Activated CD8-positive, alpha-beta T cell treated with anti-CD3 and anti-CD28 coated beads, Interleukin-2, amount 10 ng/mL, durations not matched to agents 7 days and 5 days (primary cell): ENCODE measurements at places on chromosomes 1 and 21.

DNA sequence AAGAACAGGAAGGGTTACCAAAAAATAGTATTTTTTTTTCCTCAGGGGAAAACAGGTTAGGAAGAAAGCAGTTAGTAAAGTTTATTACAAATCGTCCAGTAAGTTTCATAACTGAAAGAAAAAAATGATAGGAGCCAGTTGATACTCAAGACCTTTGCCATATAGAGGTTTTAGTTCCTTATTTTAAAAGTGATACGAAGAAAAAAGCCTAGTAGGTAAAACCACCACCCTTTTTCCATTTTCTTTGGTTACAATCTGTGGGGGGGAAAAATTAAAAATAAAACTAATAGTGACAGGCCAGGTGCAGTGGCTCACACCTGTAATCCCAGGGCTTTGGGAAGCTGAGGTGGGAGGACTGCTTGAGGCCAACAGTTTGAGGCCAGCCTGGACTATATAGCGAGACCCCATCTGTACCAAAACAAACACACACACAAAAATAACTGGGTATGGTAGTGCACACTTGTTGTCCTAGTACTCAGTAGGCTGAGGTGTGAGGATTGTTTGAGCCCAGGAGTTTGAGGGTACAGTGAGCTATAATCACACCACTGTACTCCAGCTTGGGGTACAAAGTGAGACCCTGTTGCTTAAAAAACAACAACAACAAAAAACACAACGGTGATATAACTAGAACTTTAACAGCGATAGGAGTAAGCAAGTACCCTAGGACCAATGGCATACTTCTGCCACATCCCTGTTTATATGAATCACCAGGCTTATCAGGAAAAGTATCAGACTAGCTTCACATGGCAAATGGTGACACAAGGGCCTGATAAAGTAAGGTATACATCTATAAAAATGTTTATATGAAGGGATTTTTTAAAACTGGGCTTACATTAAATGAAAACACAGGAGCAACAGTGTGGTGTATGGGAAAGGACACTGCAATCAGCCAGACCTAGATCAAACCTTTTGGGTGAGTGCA is 5.4 kb downstream of the TMEM59 start:
- peak overlapping the region; percentile 25 for H3K27ac ChIP-seq
- peaks cover 25% of the 10 kb centered on the region for H3K36me3 ChIP-seq
- DNase-seq: no peak
- H3K4me3 ChIP-seq: no peak overlapping the region
- no peaks in the 10 kb centered on the region for H3K27me3 ChIP-seq
- H3K4me1 ChIP-seq: peaks cover 16% of the 10 kb centered on the region

DNA sequence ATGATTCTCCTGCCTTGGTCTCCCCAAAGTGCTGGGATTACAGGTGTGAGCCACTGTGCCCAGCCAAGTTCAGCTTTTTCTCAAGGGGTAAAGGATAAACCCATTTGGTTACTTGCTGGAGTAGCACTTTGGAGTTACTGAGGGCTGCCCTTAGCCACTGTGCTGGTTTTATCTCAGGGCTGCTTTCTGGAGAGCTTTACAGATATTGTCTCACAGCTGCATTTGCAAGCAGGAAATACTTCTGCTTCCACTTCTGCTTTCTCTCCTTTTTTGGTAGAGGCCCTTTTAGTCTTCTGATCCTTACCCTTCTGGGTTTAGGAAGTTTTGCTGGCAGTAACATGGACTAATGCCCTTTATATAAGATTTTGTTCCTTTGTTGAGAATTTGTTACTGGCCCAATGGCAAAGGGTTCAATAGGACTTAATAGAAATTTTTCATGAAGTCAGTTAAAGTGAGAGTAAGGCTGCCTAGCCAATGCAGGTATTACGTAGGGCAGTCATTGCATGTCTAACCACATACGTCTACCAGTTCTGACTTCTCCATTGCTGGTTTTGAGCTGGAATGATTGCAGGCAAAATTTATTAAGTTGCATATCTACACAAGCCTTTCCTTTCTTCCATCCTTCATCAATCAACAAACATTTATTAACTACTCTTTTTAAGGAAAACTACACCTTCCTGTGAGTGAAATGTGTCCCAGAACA is 24.4 kb downstream of the CAP1 start:
- no peaks in the 10 kb centered on the region for H3K27me3 ChIP-seq
- H3K36me3 ChIP-seq: peaks cover 83% of the 10 kb centered on the region
- peak overlapping the region; percentile 9 for H3K4me3 ChIP-seq
- no peak for DNase-seq

GRCh38 chr1:55249646-55250398 is 34.7 kb upstream of the USP24 start:
- H3K4me3 ChIP-seq: no peak overlapping the region
- H3K36me3 ChIP-seq: no peaks in the 10 kb centered on the region
- peaks cover 2% of the 10 kb centered on the region for H3K27me3 ChIP-seq
- H3K27ac ChIP-seq: no peak overlapping the region
- H3K4me1 ChIP-seq: peaks cover 11% of the 10 kb centered on the region

DNA sequence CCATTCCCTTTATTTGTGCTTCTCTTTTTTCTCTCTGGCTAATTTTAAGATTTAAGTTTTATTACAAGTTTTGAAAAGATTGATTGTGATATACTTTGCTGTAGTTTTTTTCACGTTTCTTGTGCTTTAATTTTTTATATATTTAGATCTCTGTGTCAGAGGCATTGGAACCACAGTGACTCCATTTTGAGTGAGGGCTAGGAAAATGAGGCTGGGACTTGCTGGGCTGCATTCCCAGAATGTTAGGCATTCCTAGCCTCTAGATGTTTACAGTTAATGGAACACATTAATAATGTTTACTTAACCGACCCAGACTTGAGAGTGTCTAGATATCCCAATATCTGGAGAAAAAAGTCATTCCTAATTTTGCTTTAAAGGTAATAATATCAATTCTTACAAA is 939.4 kb downstream of the BRINP3 start:
- H3K27me3 ChIP-seq: no peaks in the 10 kb centered on the region
- no peaks in the 10 kb centered on the region for H3K36me3 ChIP-seq
- H3K4me3 ChIP-seq: no peak overlapping the region
- no peaks in the 10 kb centered on the region for H3K4me1 ChIP-seq

DNA sequence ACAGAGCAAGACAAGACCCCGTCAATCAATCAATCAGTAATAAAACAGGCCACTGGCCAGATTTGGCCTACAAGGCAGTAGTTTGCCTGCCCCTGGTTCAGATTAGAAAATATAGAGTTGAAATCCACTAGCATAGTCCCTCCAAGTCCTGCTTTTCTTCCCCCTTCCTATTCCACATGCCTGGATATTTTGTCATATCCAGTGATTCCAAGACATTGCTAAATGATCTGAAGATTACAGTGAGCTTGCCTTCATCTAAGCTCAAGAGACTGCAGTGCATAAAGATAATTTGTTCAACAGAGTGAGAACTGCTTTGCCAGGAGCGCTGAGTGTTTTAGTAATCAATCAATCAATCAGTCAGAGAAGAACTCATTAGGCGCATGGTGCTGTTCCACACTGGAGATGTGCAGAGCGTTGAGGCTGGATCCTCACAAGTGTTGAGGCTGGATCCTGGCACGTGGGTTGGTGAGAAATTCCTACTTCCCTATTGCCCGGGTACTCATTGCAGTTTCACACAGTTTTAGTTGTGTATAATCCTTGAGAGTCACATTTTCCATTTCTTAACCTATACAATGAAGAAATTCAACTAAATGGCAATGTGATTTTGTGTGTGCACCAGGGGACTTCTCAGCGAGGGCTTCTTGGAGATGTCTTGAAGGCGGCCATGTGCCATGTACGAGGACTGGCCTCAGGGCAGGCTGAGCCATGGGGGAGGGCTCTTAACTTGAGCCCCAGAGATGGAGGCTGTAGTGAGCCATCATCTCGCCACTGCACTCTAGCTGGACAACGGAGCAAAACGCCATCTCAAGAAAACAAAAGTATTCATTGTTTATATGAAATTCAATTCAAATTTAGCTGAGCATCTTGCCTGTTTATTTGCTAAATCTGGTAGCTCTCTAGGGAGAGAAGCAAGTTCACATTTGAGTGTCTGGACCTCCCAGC is 76.3 kb downstream of the TOMM20 start:
- H3K36me3 ChIP-seq: no peaks in the 10 kb centered on the region
- no peak overlapping the region for H3K27ac ChIP-seq
- no peak overlapping the region for H3K4me3 ChIP-seq
- H3K27me3 ChIP-seq: no peaks in the 10 kb centered on the region
- H3K4me1 ChIP-seq: peaks cover 18% of the 10 kb centered on the region

GRCh38 chr1:33361532-33362235 is 40.8 kb upstream of the A3GALT2 start:
- H3K27ac ChIP-seq: no peak overlapping the region
- H3K36me3 ChIP-seq: no peaks in the 10 kb centered on the region
- H3K27me3 ChIP-seq: no peaks in the 10 kb centered on the region
- no peak overlapping the region for H3K4me3 ChIP-seq
- no peak for DNase-seq

GRCh38 chr1:94530373-94530878 is 11.1 kb downstream of the F3 start:
- no peak for DNase-seq
- H3K27ac ChIP-seq: no peak overlapping the region
- peaks cover 8% of the 10 kb centered on the region for H3K27me3 ChIP-seq
- H3K4me1 ChIP-seq: no peaks in the 10 kb centered on the region

- H3K27ac ChIP-seq: no peak overlapping the region
- no peak overlapping the region for H3K4me3 ChIP-seq
- DNase-seq: no peak
- peaks cover 6% of the 10 kb centered on the region for H3K4me1 ChIP-seq
- H3K27me3 ChIP-seq: peaks cover 9% of the 10 kb centered on the region
These were observed 11.8 kb downstream of the TP73 start for GRCh38 chr1:3663999-3664699.

DNA sequence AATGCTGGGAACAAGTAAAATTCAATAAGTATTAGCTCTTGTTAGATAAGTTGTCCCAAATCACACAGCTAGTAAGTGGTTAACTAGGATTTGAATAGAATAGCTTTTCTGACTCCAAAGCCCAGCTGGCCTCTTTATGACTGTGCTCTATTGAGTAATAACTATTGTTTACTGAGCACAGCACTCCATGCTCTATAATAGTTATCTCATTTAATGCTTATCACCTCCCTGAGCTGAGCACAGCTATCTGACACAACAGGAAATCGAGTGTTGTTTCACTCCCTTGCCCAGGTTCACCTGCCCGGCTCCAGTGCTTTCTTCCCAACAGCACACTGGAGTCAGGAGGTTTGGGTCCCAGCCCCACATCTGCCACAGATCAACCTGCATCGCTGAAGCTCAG is 38.8 kb upstream of the STMN1 start:
- H3K27me3 ChIP-seq: no peaks in the 10 kb centered on the region
- H3K36me3 ChIP-seq: no peaks in the 10 kb centered on the region
- no peaks in the 10 kb centered on the region for H3K4me1 ChIP-seq
- H3K4me3 ChIP-seq: no peak overlapping the region
- no peak for DNase-seq
- no peak overlapping the region for H3K27ac ChIP-seq

GRCh38 chr21:29238967-29239290 is 59.8 kb upstream of the BACH1 start:
- H3K27me3 ChIP-seq: no peaks in the 10 kb centered on the region
- H3K4me1 ChIP-seq: peaks cover 8% of the 10 kb centered on the region
- H3K36me3 ChIP-seq: no peaks in the 10 kb centered on the region
- no peak for DNase-seq
- H3K4me3 ChIP-seq: no peak overlapping the region

DNA sequence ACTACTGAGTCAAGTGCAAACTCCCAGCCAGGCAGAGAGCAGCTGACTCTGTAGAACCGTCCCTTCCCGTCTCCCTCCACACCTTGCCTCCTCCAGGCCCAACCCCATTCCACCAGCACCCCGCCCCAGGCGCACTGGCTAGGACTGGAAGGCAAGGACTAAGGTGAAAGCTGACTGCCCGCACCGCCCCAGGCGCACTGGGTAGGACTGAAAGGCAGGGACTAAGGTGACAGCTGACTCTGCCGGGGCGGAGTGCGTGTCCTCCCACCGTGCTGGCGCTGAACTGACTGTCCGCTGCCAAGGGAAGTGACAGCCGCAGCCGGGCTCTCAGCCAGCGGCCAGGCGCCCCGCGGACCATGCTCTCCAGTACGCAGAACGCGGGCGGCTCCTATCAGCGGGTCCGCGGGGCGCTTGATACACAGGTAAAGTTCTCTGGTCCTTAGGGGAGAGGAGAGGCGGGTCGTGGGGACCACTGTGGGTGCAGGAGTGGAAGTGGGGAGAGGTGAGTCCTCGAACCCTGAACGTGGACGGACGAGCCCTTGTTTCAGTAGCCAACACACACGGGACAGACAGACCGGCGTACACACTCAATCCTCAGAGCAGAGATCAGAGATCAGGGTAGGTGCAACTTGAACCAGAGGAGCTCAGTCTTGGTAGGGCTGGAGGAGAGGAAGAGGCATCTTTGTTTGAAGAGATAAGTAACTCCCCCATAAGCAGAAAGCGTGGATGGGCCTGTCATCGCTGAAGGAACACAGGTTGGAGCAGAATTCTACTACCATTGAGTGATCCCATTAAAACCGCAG is 58.0 kb downstream of the RBM11 start:
- H3K36me3 ChIP-seq: no peaks in the 10 kb centered on the region
- DNase-seq: no peak

- no peak overlapping the region for H3K4me3 ChIP-seq
- H3K27me3 ChIP-seq: no peaks in the 10 kb centered on the region
These were observed 684.2 kb downstream of the LTN1 start for GRCh38 chr21:28308516-28308915.

- no peak overlapping the region for H3K4me3 ChIP-seq
- DNase-seq: no peak
- no peak overlapping the region for H3K27ac ChIP-seq
- no peaks in the 10 kb centered on the region for H3K27me3 ChIP-seq
- H3K4me1 ChIP-seq: peaks cover 7% of the 10 kb centered on the region
- peaks cover 22% of the 10 kb centered on the region for H3K36me3 ChIP-seq
These were observed 10.9 kb upstream of the FUBP1 start for GRCh38 chr1:77989744-77990143.

DNA sequence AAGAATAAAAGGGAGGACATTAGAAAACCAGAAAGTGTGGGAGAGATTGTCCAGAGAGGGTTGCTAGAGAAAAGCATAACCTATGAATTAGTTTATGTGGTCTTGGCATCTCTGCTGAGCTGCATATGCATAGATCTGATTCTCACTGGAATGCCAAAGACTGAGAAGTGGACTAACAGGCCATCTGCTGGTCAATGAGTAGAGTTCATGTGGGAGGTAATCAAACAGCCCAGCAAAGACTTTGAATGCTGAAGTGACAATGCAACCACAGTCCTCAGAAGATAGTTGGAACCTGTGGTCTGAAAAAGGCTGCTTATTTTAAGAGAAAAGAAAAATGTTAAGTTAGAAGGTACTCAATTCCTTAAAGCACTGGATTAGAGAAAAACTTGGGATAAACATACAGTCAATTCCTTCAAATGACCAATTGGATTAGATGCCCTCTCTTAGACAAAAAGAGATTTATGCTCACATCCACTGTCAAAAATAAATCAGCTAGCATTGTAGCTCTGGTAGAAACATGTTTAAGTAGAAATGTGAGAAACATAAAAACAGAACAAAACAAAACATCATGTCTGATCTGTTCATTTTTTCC is 382.8 kb downstream of the AMY1C start:
- H3K27ac ChIP-seq: no peak overlapping the region
- no peak overlapping the region for H3K4me3 ChIP-seq
- no peaks in the 10 kb centered on the region for H3K36me3 ChIP-seq

- peaks cover 6% of the 10 kb centered on the region for H3K4me1 ChIP-seq
- no peak overlapping the region for H3K4me3 ChIP-seq
- H3K27ac ChIP-seq: no peak overlapping the region
- DNase-seq: no peak
- H3K36me3 ChIP-seq: no peaks in the 10 kb centered on the region
These were observed 90.9 kb downstream of the PIK3R3 start for GRCh38 chr1:46041551-46041950.

GRCh38 chr21:34498623-34499022 is 13.4 kb downstream of the KCNE1 start:
- no peaks in the 10 kb centered on the region for H3K36me3 ChIP-seq
- H3K27ac ChIP-seq: no peak overlapping the region
- DNase-seq: no peak
